ENCODE measurements at places on chromosomes 13 and 19.
A peak's percentile ranks its signal among the peaks of the same experiment; 100 is the strongest.

DNA sequence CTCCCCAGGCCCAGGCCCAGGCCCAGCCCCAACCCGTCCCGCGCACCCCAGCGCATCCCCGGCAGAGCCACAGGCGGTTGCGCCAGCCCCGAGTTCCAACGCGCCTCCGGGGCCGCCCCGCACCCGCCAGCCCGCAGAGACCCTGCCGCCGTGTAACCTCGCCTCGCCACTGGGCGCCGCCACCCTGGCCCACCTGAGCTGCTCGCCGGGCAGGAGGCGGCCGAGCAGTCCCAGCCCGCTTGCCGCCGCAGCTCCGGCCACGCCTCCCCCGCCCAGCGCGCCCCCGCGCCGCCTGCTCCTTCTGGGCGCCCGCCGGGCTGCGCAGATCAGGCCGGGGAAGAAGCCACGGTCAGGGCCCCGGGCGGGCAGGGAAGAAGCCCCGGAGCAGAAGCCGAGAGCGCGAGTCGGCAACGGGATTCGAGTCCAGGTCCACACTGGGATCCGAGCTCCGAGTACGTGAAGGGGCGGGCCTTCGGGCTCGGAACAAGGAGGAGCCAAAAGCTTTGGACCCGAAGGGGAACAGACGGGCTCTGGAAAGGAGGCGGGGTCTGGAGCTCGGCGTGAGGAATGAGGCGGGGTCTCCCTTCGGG, at the start of gene MBOAT7:
Gene MBOAT7, minus strand, starts transcription at position 436 of the 590 bp plus-strand sequence. CDS start 1,072 bp downstream, outside the sequence.
- DNase-seq: no peak

DNA sequence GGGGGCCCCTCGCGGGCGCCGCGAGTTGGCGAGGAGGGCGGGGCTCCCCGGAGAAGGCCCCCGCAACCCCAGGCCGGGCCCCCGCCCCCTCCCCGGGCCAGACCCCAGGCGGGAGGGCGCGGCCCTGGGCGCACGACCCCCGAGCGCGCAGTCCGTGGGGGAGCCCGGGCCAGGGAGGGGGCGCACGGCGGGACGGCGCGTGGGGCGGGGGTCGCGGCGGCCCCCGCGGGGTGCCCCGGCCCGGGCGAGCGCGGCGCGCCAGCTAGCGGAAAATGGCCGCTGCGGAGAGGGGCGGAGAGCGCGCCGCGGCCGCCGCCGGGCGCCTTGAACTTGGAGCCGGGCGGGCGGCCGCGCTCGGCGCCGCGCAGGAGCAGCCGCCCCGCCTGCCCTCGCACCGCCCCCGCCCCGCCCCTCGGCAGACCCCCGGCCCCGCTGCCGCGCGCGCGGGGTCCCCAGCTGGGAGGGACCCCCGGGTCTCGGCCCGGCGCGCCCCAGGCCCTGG, 6.4 kb upstream of the NFIC start:
- DNase-seq: no peak

DNA sequence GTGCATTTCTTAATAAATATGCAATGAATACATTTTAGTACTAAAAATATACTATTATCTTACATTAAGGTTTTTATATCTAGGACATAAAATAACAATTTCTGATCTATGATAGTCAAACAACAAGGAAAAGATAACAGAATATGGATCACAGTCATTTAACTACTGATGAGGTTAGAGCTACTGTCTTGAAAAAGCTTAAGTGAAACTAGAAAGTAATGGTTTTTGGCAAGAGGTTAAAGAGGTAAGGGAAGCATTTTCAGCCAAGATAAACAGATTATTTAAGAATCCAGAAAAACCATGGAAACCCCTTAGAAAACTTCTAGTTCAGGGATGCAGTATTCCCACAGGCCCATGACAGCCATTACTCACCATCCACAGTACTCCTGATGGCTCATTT, 787.4 kb downstream of the DACH1 start:
- DNase-seq: no peak

- peak; percentile 63 for DNase-seq
These were observed 21.7 kb downstream of the MAU2 start for GRCh38 chr19:19342086-19343015.

DNA sequence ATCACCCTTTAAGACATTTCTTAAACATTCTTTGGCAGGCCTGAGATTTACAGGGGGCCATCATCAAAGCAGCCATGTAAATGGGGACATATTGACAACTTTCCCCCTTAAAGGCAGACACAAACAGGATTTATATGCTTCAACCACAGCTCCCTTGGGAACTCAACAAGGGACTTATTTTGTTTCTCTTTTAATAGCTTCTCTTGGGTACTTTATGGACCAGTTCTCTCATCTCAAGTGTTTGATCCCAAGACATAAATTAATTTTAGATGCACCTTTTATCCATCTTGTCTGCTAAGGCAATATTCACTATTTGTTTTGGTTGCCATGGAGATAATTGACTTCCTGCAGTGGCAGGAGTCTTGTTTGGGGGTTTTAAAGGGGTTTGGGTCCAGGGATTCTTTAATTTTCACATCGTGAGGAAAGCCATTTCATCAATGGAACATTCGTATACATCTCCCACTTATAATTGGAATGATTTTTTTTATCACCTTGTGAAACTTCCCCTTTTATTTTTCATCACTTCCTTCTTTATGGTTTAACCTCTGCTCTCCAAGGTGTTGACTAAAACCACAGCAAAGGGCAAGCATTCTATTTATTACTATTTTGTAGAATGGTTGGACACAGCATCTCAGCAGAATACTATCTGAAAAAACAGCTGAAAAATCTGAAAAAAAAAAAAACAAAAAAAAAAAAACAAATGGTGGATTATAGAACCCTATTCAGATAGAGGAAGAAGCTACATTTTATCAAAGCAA, 726.0 kb downstream of the DIAPH3 start:
- no peak for DNase-seq

DNA sequence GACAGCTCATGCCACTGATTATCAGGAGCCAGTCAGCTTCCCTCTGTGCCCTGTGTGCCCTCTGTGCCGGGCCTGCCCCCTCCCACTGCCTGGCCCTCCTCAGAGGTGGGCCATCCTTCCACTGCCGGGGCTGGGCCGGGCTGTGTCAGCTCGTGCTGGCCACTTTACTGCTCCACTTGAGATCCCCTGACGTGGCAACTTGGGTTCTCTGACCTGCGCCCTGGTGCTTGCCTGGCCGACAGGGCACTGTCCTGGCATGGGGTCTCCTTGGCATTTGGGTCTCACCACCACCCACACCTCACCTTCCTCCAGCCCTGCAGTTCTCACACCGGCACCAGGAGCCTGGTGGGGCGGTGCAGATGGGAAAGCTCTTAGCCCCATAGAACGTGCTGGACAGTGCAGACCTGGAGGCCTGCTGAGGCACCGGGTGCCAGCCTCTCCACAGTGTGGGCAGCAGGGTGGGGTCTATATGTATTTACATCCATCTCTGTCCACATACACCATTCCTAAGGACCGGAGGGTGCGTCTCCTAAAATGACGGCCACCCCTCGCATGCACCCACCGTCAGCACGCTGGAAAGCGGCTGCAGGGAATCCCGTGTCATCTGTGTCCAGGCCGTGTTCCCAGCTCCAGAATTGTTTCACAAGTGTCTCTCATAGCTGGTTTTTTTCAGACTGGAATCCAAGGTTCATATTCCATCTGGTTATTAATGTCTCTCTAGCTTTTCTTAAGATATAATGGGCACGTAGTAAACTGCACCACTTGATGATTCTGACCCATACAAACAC, 11.8 kb downstream of the DAZAP1 start:
- no peak for DNase-seq

- DNase-seq: no peak
These were observed 16.3 kb upstream of the GTF3A start for GRCh38 chr13:27408074-27408473.

- DNase-seq: no peak
These were observed 9.7 kb upstream of the GIPC1 start for GRCh38 chr19:14505488-14506239.

DNA sequence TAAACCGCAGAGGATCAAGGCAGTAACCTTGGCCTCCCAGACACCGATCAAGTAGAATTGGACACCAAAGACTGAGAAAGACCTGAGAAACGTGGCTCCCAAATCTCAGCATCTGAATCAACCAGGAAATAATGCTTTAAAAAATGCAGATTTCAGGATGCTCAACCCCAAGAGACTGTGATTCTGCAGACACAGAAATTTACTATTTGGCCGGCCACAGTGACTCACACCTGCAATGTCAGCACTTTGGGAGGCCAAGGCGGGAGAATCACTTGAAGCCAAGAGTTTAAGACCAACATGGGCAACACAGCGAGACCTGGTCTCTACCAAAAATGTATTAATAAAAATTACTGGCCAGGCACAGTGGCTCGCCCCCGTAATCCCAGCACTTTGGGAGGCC, 6.2 kb downstream of the ABCC4 start:
- DNase-seq: no peak

- no peak for DNase-seq
These were observed 12.5 kb downstream of the PBX4 start for GRCh38 chr19:19606021-19606420.

DNA sequence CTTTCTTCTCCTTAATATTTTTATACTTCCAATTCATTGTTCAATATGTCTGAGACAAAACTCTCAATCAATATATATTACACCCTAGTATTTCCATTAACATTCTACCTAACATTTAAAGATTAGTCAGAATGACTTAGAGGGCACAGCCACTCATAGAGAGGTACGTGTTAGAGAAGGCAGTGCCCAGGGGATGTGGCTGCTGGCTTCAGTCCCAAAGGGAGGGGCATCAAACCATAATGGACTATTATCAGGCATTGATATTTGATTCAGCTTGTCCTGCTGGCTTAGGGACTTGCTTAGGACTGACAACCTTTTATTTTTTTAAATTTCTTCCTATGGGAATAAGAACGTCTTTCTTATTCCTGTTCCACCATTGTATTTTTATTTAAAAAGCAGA, 1392.0 kb upstream of the ATXN8OS start:
- DNase-seq: no peak

- DNase-seq: no peak
These were observed 52.9 kb downstream of the OR10H4 start for GRCh38 chr19:16001481-16002312.

- DNase-seq: no peak
These were observed 79.4 kb upstream of the ZNF507 start for GRCh38 chr19:32265995-32266394.

- no peak for DNase-seq
These were observed 225.2 kb upstream of the TMTC4 start for GRCh38 chr13:100899720-100900316.

- DNase-seq: no peak
These were observed 96.1 kb upstream of the UQCRFS1 start for GRCh38 chr19:29308977-29309590.

- DNase-seq: no peak
These were observed 62.8 kb upstream of the EDNRB start for GRCh38 chr13:77981281-77981881.

- DNase-seq: no peak
These were observed 7.9 kb downstream of the DENND1C start for GRCh38 chr19:6473647-6474046.

- no peak for DNase-seq
These were observed at the start of gene PODNL1 for GRCh38 chr19:13938301-13939064. PODNL1 (minus strand) TSS chr19:13938417; CDS start chr19:13938181, 236 bp downstream.

GRCh38 chr19:43789029-43789428, 8.3 kb upstream of the KCNN4 start:
- DNase-seq: peak; percentile 38

GRCh38 chr19:14342809-14343208, 38.4 kb upstream of the ADGRE5 start:
- no peak for DNase-seq

DNA sequence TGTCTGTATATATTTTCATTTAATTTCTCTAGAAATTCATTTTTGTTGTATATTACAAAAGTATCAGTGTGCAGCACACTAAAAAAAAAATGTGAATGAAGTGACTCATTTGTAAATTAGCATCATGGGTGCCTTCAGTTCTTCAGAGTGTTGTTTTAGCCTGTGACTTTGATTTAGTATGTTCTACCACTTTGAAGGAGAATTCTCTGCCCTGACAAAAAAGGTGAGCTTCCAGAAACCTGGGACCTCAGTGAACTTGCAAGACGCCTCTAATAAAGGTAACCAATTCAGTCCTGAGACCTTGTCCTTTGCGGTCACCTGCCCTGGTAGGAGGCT, 2.4 kb downstream of the METTL21C start:
- DNase-seq: no peak

DNA sequence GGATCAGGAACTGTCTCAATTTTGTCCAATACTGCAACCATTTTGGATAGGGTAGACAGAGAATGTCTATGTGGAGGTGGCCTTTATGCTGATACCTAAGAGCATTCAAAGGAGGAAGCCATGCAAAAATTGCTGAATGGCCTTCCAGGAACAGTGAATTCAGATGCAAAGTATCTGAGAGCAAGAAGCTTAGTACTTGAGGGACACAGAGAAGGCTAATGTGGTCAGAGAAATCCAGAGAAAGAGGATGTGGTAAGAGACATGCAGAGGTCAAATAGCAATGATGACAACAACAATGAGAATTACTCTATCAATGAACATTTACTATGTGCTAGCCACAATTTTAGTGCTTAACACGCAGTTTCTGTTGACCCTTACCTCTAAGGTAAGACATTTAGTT, 785.6 kb upstream of the KLHL1 start:
- no peak for DNase-seq

- no peak for DNase-seq
These were observed 7.1 kb upstream of the ZNF536 start for GRCh38 chr19:30364866-30365800.

DNA sequence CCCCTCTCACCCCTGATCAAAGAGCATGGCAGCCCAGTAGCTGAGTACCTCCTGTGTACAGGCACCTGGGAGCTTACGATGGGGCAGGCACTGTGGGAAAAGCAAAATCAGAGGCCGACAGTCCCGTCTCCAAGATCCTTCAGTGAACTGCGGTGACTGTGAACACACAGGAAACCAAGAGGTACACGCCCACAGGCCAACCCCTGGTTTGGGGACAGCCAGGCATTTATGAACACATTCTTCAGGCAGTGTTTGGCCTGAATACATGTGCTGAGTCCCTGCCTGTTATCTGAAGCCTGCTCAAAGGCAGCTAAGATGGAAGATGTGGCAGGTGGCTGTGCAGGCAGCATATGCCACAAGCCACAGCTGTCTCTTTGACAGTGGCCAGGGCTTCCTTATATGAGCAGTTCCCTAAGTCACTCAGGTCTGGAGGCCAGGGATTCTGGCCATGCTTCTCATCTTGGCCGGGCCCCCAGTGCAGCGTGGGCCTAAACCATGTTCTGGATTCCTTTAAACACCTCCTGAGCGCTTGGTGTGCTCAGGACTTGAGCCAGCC, 123.6 kb downstream of the UQCRFS1 start:
- DNase-seq: no peak

Measured in kidney capillary endothelial cell (primary cell).